ENCODE measurements at places on chromosomes 7 and 10.

DNA sequence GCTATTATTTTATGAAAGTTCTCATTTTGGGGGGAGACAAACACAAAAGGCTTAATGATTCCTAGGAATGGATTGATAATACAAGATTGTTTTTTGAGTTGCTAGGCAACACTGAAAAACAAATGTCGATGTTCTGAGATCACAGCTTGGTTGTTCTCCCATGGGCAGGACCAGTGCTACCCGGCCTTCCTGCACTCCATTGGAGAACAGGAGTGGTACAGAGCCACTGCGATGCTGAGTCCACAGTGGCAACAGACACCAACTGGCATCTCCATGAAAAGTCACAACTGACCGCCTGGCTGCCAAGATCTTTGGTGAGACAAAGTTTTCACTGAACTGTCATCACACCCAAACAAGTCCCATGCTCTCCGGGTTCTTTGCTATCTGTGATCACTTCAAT, 68.9 kb upstream of the NMT2 start:
- peak; percentile 6 for DNase-seq

DNA sequence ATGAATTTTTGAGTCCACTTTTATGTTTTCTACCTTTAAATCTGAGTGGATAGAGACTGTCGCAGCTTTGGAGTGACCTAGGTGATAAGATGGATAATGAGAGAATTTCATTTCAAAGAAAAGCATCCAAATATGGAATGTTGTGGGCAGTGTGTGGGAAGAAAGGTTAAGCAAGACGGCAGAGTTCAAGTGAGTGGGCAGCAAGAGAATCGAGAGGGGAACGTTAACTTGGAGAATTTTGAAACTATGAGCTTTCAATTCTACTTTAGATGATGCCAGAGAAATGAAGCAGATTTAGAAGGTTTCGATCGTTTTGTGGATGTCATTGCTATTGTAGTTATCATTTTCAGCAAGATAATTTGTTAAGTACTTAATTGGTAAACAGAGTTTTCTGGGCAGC, 73.0 kb downstream of the XRCC2 start:
- no peak for DNase-seq

GRCh38 chr7:5705318-5705717, 76.1 kb downstream of the RNF216 start:
- DNase-seq: no peak

- DNase-seq: no peak
These were observed 318.5 kb downstream of the SH2D4B start for GRCh38 chr10:80856186-80856585.

- DNase-seq: peak; percentile 44
These were observed 52.7 kb upstream of the VIPR2 start for GRCh38 chr7:159197066-159197975.

DNA sequence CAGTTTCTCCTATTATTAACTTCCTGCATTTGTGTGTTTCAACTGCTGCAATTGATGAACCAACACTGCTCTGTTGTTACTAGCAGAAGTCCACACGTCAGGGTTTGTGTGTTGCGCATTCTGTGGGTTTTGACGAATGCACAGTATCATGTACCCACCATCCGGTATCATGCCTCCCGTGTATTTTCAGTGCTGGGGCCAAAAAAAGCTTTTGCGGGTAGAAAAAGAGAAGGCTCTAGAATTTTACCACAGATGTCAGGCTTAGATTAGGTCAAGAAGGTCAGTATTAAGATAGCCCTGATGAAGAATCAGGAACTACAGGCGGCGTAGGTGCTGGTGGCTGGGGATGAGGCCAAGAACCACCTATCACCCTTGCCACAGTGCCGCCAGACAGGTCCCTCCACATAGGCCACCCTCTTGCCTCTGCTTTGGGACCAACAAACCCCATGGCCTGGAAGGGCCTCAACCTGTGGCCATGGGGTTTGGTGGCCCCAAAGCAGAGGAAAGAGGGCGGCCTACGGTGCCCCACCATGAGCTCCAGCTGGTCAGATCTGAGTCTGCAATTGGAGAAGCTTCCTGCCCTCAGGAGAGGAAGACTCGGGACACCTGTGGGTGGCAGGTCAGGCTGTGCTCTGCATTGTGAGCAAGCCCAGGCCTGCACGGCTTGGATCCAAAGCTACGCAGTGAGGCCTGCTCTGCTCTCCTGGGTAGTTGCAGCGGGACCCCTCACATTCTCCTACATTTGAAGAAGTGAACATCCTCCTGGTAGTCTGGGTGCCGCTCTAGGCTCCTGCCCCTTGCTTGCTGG, 71.9 kb downstream of the MKI67 start:
- DNase-seq: no peak

DNA sequence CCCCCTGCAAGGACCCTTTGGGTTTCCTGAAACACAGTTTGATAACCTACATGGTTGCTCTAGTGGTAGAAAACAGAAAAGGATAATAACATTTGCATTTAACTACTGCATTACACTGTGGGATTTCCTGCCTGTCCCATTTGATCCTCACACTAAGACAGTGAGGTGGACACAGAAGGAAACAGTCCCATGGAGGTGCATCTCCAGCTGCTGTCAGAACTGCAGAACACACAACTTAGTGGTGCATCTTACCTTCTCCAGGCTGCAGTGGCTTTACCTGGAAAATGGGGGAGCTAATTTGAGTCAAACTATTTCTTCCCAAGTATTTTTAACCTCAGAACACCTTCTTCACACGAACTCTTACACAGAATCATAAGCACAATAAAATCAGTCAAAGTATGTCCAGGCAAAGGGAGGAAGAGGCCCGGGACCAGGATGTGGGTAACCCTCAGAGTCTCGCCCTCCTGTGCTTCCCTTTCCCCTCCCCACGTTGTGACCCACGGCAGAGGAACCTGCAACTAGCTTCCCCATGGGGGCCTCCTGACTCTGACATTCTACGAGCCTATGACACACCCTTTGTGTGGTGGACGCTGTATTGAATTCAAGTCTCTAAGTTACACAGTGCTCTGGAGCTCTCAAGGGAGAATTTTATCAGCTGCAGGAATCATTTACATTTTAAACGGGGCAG, 33.7 kb downstream of the SCRN1 start:
- no peak for DNase-seq

- DNase-seq: peak; percentile 59
These were observed 1.9 kb upstream of the VOPP1 start for GRCh38 chr7:55574051-55574717.

DNA sequence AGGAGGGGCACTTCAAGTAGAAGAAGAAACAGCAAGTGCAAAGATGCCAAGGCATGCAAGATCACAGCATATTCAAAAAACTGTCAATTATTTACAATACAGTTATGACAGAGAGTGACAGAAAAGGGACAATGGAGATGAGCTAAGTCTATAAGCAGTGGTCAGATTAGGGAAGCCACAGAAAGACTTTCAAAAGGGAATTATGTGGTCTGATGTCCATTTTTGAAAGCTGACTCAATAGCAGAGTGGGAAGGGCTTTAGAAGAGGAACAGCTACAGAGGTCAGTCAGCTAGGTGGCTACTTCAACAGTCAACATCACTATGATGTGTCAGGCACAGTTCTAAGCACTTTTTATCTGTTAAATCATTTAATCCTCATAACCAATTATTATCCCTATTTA, 45.2 kb upstream of the SPOCK2 start:
- peak; percentile 25 for DNase-seq

DNA sequence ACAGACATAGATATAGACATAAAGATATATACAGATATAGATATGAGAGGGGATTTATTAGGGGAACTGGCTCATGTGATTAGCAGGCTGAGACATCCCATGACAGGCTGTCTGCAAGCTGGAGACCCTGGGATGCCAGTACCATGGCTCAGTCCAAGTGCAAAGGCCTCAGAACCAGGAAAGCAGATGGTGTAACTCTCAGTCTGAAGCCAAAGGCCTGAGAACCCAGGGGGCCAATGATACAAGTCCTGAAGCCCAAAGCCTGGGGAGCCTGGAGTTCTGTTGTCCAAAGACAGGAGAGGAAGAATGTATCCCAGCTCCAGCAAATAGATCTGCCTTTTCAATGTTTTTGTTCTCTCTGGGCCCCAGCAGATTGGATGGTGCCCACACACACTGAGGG, 5.5 kb downstream of the NCOA4 start:
- DNase-seq: no peak

DNA sequence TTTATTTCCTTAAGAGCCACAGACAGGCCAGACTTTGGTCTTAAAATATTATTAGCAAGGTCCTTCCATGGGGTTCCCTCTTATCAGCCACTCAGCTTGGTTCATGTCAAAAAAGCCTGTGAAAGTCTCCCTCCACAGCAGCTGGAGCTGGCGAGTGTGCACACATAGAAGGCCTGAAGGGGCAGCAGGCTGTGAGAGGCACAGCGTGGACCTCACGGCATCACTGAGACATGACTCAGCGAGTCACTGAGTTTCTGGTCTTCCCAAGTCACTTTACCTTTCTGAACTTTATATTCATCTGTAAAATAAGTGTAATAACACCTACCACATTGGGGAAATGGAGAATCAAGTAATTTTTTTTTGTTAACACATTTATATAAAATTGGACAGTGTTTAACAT, 8.7 kb downstream of the TAF3 start:
- no peak for DNase-seq

DNA sequence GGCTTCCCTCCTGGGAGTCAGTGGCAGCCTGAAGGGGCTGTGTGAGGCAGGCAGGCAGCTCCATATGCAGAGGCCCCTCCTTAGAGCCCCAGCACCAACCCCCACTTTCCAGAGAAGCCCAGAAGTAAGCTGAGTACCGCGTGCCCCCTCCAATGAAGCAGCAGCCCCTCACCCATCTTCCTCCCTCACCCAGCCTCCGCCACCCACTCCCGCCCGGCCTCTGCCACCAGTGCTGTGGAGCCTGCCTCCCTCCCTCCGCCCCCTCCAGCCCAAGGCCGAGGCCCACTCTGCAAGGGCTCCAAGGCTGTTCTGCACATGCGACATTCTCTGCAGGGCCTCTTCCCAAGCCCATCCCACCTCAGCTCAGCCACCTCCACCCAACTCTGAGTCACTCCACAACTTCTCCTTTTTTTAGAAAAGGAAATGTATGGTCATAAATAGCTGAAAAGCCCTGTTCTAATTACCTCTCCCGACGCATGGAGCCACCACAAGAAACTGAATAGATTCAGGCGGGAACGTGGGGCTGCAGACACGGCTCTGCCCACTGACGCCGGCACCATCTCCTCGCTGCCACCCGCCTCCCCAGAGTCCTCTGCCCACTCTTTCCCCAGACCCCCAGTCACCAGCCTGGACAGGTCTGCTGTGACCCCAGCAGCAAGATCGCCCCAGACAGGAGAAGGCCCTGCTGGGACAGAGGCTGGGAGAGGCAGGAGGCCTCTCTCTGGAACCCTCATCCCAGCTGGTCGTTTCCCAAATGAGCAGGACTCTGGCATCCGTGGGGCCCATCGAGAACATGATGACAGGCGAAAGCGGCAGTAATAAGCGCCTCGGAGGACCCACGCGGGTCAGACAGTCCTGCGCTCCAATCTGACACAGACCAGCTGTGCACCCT, 213.9 kb downstream of the MAD1L1 start:
- peak; percentile 93 for DNase-seq

DNA sequence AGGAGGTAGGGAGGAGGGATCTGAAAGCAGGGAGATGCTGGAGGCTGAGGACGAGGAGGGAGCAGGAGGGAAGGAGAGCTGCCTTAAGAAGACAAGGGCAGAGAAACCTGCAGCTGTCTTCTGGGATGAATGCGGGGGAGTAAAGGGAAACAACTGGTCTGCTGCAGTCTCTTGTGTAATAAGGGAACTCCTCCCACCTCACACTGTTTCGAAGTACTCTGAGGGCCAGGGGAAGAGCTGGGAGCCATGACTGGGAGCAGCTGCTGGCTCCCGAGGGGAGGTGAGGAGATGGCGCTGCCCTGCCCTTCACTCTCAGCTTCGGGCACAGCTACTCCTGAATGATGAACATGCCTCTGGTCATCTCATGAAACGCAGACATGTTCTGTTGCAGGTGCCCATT, 65.1 kb downstream of the CLEC2L start:
- DNase-seq: no peak

DNA sequence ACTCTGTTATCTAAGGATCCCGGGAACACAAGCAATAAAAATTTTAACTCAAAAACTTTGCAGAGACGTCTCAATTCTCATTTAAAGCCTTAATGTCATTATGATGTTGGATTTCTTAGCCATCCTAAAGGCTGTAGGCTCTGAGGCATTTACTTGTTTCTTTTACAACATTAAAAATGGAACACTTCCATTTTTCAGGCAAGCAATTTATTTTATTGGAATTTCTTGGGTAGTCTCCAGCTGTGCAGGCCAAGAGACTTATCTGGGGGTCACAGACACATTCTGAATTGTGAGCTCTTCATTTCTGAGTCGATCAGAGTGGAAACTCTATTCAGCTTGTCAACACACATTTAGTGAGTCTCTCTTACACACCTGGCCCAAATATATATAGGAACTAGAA, 48.0 kb upstream of the KIF5B start:
- DNase-seq: peak; percentile 6

GRCh38 chr7:23672033-23672432, 8.0 kb upstream of the FAM221A start:
- DNase-seq: peak; percentile 6

DNA sequence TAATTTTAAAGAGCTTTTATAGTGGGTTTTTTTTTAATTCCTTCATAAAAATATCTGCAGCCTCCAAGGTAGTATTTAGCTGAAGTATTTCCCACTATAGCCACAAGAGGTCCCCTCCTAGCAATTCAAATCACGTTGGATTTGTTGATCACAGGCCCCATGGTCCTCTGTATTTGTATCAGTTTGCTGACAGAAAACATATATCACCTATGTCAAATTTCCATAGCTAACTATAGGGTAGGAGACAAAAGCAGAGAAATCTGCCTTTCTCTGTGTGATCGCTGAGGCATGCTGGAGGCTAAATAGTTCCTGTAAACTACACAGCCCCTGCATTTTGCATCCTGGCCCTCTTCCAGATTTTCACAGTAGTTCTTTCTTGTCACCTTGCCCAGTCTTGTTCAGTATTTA, 1.7 kb upstream of the CTNNA3 start:
- DNase-seq: peak; percentile 63

- DNase-seq: peak; percentile 54
These were observed 33.7 kb upstream of the PTF1A start for GRCh38 chr10:23158370-23158769.

DNA sequence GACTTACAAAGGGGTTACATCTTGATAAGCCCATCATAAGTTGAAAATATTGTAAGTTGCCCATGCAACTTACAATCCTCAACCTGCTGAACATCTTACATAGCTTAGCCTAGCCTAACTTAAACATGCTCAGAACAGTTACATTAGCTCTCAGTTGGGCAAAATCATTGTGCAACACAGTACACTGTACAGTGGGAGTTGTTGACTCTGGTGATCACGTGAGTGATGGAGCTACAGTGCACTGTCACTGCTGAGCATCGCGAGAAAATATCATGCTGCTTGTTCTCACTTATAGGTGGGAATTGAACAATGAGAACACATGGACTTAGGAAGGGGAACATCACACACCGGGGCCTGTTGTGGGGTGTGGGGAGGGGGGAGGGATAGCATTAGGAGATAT, 214.9 kb upstream of the ZMIZ1 start:
- no peak for DNase-seq

GRCh38 chr10:78506614-78507013, 473.0 kb downstream of the RPS24 start:
- no peak for DNase-seq

GRCh38 chr10:44978570-44979280, at the start of gene DEPP1:
Gene DEPP1 (minus strand): TSS chr10:44978809. CDS start chr10:44978030, 779 bp downstream.
- peak; percentile 92 for DNase-seq

Measured in umbilical cord (tissue), 2 donors.